Ovary (tissue), 10 donors: ENCODE measurements at places on chromosomes 1 and 21.
A peak's percentile ranks its signal among the peaks of the same experiment; 100 is the strongest.

GRCh38 chr1:195495720-195496635 is 1112.3 kb downstream of the KCNT2 start:
- no peak for DNase-seq

- DNase-seq = peak; percentile 26
Measured at GRCh38 chr1:53368314-53369033, 40.6 kb upstream of the LRP8 start.

DNA sequence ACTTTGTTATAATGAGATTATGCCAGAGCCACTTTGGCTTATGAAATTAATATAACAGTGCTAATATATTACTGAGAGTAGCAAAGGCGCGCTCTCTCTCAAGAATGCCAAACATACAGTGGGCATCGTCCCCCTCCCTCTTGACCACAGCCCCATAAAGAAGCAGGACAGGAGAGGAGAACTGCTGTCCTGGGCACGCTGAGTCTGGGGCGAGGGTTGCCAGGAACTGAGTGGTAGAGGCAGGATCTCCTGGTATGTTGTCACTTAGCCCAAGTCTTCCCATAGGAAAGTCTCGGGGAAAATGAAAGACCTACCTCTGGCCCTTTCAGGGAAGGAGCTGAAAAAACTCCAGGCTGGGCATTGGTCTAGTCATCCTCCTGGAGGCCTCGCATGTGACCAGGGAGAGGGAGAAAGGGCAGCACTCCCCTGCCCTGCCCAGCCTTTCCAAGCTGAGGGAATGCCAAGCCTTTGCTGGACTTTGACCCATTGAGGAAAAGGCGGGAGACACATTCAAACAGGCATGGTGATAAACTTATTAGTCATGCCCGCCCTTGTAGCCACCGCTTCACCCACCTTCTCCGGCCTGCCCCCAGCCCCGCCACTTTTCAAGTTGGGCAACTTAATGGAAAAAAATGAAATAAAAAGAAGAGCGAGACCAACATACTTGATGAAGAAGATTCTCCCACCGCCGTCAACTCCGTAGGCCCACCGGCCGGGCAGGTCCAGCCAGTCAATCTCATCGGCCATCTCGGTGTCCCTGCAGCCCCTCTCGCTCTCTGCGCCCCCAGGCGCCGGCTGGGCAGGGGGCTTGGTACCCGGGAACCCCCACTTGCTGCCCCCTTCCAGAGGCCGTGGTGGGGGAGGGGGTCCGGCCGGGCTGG is 17.4 kb upstream of the PLEKHA6 start:
- DNase-seq = no peak

- DNase-seq = no peak
Measured at GRCh38 chr1:239922778-239923522, 168.7 kb upstream of the FMN2 start.

DNA sequence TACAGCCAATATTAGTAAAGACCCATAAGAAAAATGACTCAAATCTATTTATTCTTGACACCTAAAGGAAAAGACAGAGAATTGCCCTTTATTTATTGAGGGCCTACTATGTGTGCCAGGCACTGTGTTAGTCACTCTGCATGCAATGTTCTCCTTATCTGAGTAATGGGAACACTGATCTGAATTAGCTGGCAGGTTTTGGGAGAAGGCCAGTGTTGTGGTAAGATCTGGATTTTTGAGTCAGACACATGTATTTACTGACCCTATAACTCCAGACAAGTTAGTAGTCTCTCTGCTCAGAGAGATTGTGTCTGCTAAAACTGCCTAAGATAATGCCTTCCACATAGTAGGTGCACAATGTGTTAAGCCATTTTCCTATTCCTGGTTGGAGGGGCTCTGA is 17.3 kb downstream of the LCE4A start:
- no peak for DNase-seq

DNA sequence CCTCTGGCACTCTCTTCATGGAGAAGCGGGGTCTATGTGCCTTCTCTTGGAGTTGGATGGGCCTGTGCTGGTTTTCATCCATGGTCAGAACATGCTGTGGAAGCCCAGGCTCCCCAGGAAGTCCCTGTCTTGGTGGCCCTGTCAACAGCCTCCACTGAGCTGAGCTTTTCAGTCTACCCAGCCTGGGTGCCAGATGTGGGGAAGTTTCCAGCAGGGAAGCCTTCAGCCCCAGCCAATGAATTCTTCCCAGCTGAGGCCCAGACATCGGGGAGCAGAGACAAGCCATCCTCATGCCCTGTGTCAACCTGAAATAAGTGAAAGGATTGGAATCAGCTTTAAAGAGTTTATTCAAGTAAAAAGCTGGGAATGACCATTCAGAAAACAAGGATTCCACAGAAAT is 75.1 kb upstream of the PGBD5 start:
- no peak for DNase-seq

DNA sequence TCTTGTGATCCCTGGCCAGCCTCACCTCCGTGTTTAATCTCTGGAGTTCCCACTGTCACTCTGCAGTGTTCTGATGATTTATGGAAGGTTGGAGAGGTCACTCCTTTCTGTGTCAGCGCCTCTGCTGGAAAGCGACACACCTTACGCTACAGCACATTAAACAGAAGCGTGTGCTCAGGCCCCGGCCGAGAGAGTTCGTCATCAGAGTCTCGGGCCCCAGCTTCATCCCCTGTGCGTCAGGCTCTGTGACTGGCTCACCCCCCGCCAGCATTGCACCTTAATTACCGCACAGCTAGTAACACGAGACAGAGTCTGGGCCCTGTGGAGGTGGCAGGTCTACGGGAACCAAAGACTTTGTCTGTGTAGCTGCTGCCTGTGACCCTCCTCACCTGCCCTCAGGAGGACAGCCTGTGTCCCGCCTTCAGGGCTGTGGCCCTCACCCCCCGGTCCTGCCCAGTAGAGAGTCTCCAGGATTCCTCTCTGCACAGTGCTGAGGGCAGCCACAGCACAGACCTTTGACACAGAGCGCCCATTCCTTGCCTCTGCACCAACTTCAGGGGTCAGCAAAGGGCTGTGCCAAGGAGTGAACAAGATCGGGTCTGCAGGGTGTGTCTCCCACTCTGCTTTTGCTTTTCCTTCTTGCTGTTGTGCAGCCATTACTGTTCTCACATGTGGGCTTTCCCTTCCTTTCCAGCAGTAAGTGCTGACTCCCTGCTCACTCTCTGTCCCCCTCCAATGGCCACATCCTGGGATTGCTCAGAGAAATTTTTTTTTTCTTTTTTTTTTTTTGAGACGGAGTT is 157.6 kb downstream of the PGBD5 start:
- DNase-seq = no peak

DNA sequence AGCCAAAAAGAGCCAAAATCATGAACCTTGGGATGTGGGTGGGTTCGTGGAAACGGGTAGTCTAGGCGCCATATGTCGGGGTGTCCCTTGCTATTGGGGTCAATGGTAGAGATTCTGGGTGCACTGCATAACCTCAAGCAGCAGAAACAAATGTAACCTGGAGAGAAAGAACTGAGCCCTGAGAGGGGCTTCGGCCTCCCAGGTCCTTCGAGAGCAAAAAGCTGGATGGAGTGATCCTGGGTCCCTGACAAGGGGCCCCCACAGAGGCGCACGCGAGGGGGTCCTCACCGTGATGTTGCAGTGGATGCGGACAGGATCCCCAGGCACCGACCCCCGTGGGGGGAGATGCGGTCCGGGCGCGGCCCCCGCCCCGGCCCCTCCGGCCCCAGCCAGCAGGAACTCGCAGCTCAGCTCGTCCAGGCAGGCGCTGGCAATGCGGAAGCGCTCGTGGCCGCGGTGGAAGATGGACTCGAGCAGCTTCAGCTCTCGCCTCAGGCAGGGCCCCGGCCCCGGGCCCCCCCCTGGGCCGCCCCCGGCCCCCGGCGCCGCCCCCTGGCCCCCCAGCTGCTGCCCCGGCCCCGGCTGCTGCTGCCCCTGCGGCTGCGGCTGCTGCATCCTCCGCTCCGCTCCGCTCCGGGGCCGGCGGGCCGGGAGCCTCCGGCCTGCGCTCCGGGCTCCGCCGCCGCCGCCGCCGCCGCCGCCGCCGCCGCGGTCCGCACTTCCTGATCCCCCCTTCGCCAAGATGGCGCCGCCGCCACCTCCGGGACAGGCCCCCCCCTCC is at the start of gene UBE2Q1:
UBE2Q1 (minus strand) TSS at position 724 of the 781 bp plus-strand sequence; CDS start at position 615, 109 bp downstream.
- DNase-seq = peak; percentile 53
